ENCODE measurements at places on chromosomes 1 and 21. TPM values are rescaled to one million over a fixed set of nuclear protein-coding genes. Genes with fewer than 3 reads are reported as not detected.

The TRAF3IP3 gene
- polyA plus RNA-seq, result 15.7 TPM

The KRTAP11-1 gene
- polyA plus RNA-seq, result not detected

The UBASH3A gene
- 0.61 TPM for polyA plus RNA-seq

The HPCAL4 gene
- 0.16 TPM for polyA plus RNA-seq
